ENCODE measurements at places on chromosomes 7 and 10.

DNA sequence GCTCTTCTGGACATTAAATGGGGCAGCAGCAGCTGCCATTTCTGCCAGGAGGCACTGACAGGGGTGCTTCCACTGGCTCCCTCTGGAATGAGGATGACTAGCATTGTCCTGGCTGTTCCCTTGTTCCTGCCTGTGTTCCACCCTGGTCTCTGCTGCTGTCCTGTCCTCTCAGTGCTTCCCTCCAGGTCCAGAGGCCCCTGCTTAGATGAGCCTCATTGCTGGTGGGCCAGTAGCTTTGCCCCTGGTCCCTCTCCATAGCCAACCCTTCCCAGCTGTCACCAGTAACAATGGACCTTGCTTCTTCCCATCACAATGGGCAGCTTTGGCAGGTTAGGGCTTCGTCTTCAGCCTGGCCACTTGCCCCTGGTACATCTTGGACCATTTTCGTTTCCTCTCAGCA is 561.1 kb downstream of the TCERG1L start:
- DNase-seq = no peak

GRCh38 chr7:156494960-156495359 is 145.6 kb upstream of the RNF32 start:
- no peak for DNase-seq

DNA sequence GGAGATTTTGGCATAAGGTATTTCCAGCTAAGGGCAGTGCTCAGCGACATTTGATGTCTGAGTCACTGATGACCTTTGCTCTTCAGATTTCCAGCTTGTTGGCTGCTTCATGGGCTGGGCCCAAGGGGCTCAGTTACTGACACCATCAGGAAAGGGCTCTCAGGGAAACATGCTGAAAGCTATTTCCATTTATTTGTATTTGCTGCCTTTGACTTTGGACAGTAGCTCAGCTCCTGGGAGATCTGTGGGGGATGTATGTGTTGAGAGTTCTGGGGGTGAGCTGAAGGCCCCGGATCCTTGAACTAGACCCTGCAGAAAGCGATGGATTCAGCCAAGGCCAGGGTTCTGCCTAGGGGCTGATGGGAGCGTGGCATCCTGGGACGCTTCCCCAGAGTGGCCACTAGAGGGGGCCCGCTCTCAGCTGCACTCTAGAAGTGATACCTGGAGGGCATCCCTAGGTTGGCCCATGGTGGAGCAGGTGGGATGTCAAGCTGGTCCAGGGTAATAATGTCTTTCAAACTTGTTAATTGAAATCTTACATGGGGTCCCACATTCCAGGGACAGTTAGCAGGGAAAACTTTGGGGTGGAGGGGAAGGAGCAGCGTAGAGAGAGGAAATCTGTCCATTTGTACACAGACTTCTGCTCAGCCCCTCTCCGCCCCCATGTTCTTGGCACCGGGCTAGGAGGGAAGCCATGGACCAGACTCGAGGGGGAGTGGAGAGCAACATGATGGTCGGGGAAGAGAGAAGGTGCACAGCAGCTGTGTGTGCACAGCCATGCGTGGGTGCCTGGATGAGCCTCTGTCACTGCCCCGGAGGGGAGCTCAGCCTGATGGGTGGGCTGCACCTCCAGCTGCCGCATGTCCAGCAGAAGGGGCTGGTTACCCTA is 3.0 kb upstream of the BTBD16 start:
- no peak for DNase-seq

DNA sequence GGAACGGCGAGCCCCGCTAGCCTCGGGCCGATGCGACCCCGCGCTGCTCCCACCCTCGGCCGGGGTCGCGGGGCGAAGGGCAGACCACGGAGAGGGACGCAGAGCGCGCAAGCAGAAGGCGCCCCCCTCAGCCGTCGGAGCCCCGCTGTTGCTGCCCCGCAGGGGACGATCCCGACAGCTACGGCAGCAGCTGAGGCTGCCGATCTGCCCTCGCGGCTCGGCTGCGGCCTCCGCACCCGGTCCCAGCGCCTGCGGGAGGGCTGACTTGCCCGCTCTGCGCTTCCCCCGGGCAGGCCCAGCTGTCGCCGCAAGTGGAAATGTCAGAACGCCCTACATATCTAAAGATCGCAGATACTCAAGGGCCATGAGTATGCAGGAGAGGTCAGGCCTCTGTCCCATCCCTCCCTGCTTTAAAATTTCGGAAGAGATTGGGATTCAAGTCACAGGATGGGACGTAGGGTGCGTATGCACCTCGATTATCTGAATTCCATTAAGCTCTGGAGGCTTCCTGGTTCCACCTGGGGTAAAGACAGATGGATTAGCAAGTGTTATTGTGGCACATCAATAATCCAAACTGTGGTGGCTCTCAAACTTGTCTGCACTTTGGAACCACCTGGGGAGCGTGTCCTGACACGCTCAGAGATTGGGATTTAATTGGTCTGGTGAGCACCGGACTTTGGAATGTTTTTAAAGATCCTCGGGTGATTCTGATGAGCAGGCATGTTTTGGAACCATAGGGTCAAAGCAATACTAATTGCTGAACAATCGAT is at the start of gene CRPPA:
CRPPA (minus strand) TSS at position 206 of the 770 bp plus-strand sequence. CDS start 216 bp downstream, outside the sequence.
- no peak for DNase-seq

- no peak for DNase-seq
Measured at GRCh38 chr10:3480281-3480989, 304.6 kb downstream of the KLF6 start.

- DNase-seq = no peak
Measured at GRCh38 chr7:117010375-117011133, 57.3 kb downstream of the ST7 start.

- DNase-seq = no peak
Measured at GRCh38 chr10:21514129-21514817, 11.2 kb downstream of the SKIDA1 start.

DNA sequence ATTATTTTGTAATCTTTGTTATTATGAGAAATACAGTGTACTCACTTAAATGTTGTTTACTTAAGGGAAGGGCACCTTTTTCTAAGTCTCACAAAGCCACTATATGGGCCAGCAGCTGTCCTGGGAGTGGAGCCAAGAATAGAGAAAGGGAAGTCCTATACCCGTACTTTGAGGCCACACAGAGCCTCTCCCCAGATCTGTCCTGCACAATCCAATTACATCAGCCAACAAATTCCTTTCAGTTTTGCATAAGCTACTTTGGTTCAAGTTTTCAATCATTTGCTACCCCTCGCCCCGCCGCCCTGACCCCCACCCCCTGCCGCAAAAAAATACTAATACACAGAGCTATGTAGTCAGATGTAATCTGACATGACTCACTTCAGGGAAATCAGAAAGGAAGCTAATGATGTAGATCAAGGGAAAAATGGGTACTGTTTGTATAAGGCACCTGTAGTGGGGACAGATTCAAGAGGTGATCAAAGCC is 297.4 kb upstream of the NEBL start:
- DNase-seq = peak; percentile 83

GRCh38 chr7:28706584-28706983 is 251.5 kb downstream of the TRIL start:
- no peak for DNase-seq

DNA sequence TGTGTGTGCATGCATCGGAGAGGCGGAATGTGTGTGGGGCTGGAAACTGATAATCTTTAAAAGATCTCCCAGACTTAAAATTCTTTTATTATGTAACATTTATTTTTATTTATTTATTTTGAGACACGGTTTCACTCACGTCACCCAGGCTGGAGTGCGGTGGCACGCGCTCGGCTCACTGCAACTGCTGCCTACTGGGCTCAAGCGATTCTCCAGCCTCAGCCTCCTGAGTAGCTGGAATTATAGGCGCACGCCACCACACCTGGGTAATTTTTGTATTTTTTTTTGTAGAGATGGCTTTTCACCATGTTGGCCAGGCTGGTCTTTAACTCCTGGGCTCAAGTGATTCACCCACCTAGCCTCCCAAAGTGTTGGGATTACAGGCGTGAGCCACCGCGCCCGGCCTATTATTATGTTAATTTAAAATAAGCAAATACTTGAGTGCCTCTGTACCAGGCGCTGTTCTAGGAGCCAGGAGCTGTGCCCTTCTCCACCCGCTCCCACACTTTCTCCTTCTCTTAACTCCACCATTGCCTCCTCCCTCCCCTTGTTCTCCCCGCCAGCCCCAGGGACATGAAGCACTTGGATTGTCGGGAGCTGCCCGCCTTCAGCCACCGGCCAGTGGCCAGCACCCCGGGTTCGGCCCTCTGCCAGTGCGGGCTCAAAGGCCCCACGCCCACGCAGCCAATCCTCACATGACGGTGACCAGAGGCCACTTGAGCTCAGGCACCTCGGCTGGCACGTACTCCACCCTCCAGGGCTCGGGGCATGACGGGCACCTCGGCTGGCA is 163.6 kb downstream of the DNAJB6 start:
- no peak for DNase-seq

DNA sequence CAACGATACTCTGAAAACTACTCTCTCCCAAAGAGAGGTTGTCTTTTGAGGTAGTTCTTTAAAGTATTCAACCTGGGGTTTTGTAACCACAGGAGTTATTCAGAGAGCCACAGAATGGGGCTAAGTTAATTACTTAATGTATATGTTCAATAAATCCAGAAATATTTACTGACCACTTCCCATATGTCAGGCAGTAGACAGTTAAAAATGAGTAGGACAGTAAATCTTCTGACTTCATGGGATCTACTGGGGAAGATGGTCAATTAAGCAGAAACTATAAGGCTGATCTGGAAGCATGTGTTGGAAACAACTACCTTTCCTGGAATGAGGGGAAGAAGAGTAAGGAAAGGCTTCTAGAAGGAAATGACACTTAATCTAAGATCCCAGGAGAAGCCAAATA is 167.7 kb downstream of the MAGI2 start:
- peak; percentile 18 for DNase-seq

- DNase-seq = no peak
Measured at GRCh38 chr10:68180490-68180889, 51.4 kb downstream of the ATOH7 start.

DNA sequence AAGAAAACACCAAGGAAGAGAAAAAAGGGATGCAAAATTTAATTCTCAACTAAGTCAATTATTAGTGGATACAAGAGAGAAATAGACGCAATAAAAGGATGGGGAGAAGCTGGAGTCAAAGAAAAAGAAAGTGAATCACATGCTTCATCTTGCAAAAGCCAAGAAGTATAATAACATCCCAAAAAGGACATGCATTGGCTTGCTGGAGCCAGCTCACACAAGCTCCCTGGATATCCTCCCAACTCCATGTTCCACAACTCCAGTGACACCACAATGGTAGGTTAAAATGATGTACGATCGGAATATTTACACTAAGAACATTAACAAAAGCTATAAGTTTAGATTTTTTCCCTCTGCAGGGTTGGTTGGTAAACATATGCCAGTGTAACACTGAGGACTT is 72.4 kb downstream of the MACC1 start:
- DNase-seq = no peak

DNA sequence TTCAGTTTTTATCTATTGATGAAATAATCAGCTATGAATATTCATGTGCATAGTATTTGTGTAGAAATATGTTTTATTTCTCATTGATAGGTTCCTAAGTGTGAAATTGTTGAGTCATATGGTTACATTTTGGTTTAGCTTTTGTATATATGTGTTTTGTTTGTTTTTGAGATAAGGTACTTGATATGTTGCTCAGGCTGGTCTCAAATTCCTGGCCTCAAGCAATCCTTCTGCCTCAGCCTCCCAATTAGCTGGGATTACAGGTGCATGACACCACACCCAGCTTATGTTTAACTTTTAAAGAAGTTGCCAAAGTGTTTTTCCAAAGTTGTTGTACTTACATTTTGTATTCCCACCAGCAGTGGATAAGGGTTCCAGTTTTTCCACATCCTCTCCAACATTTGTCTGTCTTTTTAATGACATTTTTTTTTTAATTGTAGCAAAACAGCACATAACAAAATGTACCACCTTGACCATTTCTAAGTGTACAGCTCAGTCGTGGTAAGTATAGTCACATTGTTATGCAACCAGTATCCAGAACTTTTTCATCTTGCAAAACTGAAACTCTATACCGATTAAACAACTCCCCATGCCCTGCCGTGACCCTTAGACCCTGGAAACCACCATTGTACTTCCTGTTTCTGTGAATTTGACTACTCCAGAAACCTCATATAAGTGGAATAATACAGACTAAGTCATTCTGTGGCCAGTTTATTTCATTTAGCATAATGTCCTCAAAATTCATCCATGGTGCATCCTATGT is 12.6 kb upstream of the UBE2D1 start:
- DNase-seq = peak; percentile 98

- no peak for DNase-seq
Measured at GRCh38 chr7:27640884-27641574, 21.7 kb downstream of the HIBADH start.

- DNase-seq = peak; percentile 87
Measured at GRCh38 chr10:71382757-71383156, 14.0 kb upstream of the CDH23 start.

DNA sequence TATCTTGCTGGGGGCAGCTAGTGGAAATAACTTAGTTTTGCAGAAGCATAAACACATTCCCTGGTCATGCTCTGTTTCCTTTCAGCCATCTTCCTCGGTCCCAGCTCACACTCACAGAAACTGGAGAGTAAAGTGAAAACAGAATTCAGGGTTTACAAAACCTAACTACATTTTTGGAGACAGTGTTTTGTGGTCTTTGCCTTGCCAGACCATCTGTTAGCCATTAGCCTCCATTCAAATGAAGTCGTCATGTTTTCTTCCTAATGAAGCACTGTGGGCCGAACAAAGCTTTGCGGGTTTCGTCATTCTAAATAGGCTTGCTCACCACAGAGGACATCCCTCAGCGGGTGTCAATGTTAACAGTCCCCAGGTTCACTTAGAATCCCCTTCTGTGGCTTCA is 214.6 kb upstream of the TMEM72 start:
- no peak for DNase-seq

GRCh38 chr7:16416289-16417282 is 4.8 kb downstream of the CRPPA start:
- DNase-seq = no peak

GRCh38 chr10:77157248-77158019 is 480.2 kb downstream of the KCNMA1 start:
- DNase-seq = no peak

DNA sequence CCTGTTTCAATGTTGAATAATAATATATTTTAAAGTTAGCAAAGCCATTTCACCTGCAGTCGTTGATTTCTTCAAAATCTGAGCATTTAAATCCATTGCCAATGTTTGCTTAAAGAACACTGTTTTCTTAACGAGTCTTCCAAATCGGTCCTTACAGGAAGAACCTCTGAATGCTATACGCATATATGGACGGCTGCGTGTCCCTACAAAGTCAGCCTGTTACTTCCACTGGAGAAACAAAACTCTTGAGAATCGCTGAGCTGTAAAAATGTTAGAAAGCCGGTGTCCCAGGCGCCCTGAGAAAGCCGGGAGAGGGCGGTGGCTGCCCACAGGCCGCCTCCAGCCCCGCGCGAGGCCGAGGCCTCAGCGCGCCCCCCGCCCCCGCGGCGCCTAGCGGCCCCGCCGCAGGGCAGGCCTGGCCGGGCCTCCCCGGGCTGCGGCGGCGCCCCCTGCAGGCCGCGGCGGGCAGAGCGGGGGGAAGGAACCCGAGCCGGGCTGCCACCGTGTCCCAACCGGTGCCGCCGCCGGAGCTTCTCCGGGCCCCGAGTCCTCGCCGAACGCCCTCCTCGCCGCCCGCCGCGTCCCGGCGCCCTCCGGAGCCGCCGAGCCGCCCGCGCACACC is at the start of gene FHIP2A:
FHIP2A (plus strand) TSS at position 488 of the 622 bp plus-strand sequence. CDS start 299 bp downstream, outside the sequence.
- DNase-seq = peak; percentile 53

GRCh38 chr7:137798073-137798763 is 48.6 kb downstream of the DGKI start:
- no peak for DNase-seq

GRCh38 chr10:62866451-62866850 is 50.3 kb upstream of the EGR2 start:
- DNase-seq = no peak

All from MV-4-11 (cell line).